ENCODE measurements at places on chromosomes 4 and X. TPM values are rescaled to one million over a fixed set of nuclear protein-coding genes. Genes with fewer than 3 reads are reported as not detected.

DNA sequence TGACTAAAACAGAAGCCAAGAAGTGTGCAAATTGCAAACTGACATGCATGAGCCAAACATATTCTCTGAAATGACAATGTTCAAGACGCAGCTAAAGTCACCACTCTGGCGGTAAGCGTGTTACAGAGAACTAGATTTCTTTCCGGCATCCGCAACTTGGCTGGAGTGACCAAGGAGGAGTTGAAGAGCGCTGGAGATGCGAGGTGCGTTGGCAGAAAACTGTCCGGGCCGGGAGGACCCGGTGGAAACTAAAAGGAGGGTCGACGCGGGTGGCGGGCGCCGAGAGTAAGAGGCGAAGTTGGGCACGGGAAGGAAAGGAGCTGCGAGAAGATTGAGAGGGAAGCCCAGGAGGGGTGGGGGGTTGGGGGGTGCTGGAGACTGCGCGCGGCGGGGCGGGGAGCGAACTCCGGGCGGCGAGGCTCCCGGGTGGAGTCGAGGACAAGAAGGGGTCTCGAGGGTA, 807 bp downstream of the SEL1L3 start:
- H3K4me3 ChIP-seq = peak overlapping the region; percentile 96
- peak; percentile 35 for DNase-seq
- peaks cover 5% of the 10 kb centered on the region for H3K36me3 ChIP-seq

GRCh38 chrX:1531096-1531890, 5.7 kb downstream of the P2RY8 start:
- peaks cover 8% of the 10 kb centered on the region for H3K4me1 ChIP-seq
- no peak overlapping the region for H3K4me3 ChIP-seq
- DNase-seq = no peak
- no peaks in the 10 kb centered on the region for H3K27me3 ChIP-seq

GRCh38 chr4:156196722-156197121, 243.1 kb upstream of the CTSO start:
- H3K36me3 ChIP-seq = no peaks in the 10 kb centered on the region
- H3K27me3 ChIP-seq = no peaks in the 10 kb centered on the region
- H3K27ac ChIP-seq = no peak overlapping the region
- no peak for DNase-seq
- no peaks in the 10 kb centered on the region for H3K4me1 ChIP-seq

DNA sequence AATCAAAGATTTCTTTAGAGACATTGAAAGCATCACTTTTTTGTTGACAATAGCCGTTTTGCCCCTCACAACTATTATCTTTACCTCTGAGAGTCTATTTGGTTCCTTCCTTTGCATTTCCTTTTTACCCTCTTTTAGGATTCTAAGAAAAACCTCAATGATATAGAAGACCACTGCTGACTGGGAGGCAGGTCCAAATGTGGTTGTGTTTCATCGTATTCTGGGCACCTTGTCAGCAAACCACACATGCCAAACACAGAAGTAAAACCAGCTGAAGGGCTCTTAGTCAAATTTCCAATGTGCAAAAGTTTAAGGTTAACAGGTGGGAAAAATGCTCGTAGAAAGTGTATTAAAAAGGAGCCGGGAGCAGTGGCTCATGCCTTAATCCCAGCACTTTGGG, 5.1 kb upstream of the PRMT9 start:
- H3K36me3 ChIP-seq = no peaks in the 10 kb centered on the region
- no peak overlapping the region for H3K4me3 ChIP-seq
- peak overlapping the region; percentile 85 for H3K27ac ChIP-seq

- no peaks in the 10 kb centered on the region for H3K27me3 ChIP-seq
- no peak overlapping the region for H3K27ac ChIP-seq
- H3K4me1 ChIP-seq = no peaks in the 10 kb centered on the region
- no peak for DNase-seq
- H3K36me3 ChIP-seq = peaks cover 60% of the 10 kb centered on the region
- H3K4me3 ChIP-seq = no peak overlapping the region
Observed at GRCh38 chr4:79979785-79980437, 93.1 kb downstream of the ANTXR2 start.

GRCh38 chr4:70714079-70714887, 7.5 kb upstream of the RUFY3 start:
- no peaks in the 10 kb centered on the region for H3K36me3 ChIP-seq
- DNase-seq = no peak

- DNase-seq = no peak
- H3K36me3 ChIP-seq = no peaks in the 10 kb centered on the region
- H3K4me3 ChIP-seq = no peak overlapping the region
- H3K27me3 ChIP-seq = no peaks in the 10 kb centered on the region
- no peaks in the 10 kb centered on the region for H3K4me1 ChIP-seq
- H3K27ac ChIP-seq = no peak overlapping the region
Observed at GRCh38 chr4:80155316-80155982, 41.9 kb upstream of the PRDM8 start.

DNA sequence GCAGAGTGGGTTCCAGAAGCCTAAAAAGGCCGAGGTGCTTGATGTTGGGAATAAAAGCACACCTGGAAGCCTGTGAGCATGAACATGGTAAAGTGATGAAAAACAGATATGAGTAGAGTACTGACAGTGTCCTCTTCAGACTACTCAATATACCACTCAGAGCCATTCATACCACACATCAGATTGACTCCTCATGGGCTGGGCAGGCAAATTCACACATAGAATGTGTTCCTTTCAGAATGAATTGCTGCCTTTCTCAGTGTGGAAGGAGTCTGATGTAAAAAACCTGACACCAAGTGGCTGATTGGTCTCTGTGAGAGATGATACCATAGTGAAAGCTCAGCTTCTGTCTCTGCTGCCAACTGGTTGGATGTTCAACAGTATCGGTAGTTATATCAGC, 442.7 kb downstream of the RAPGEF2 start:
- H3K36me3 ChIP-seq = no peaks in the 10 kb centered on the region
- no peak overlapping the region for H3K4me3 ChIP-seq

Gene RHOH
- 233 TPM for total RNA-seq

Gene WDR17
- 0.63 TPM for total RNA-seq

Gene ABRAXAS1
- total RNA-seq = 45.3 TPM

Gene P2RY4
- 0.75 TPM for total RNA-seq

Gene ZNF182
- total RNA-seq = 14.6 TPM

Gene VSIG4
- total RNA-seq = 0.47 TPM

Gene SPANXN3
- total RNA-seq = not detected
